ENCODE measurements at places on chromosomes 16 and 17.

- DNase-seq: no peak
Observed at GRCh38 chr17:76584427-76585032, 1.1 kb downstream of the ST6GALNAC2 start.

GRCh38 chr16:31785126-31785525, 88.5 kb upstream of the ZNF267 start:
- no peak for DNase-seq

DNA sequence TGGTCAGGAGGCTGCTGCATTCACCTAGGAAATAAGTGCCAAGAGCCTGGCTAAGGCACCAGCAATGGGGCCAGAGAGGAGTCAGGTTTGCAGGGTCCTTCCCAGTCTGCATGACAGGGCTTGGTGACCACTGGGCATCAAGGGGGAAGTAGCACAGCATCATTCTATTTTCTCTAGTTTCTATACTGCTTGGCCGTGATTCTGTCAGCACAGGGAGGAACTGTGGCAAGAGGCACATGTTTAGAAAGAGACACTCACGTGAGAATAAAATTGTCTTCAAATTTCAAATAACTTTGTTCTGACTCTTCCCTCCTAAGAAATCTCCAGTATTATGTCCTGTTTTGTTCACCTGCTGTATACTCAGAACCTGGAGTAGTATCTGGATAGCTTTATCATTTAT, 37.8 kb downstream of the ERN1 start:
- DNase-seq: peak; percentile 48

DNA sequence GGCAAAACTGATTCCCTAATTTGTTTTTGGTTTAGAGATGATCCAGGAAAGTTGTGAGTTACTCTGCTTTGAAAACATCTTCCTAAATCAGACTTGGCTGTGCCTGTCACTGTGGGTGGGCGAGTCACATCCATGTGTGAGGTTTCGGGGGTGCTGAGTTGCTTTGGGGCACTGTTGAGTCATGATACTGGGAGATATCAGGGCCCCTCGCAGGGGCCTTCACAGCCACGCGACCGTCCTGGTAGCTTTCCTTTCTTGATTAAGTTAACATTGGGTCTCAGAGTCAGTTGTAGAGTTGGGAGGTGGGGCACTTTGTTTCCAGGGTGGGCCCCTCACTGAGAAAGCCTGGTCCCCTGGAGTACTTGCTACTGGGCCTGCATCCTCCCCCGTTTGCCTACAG, 58.3 kb upstream of the LGALS9 start:
- DNase-seq: no peak

GRCh38 chr16:29710227-29711219, 31.5 kb downstream of the QPRT start:
- DNase-seq: peak; percentile 82

DNA sequence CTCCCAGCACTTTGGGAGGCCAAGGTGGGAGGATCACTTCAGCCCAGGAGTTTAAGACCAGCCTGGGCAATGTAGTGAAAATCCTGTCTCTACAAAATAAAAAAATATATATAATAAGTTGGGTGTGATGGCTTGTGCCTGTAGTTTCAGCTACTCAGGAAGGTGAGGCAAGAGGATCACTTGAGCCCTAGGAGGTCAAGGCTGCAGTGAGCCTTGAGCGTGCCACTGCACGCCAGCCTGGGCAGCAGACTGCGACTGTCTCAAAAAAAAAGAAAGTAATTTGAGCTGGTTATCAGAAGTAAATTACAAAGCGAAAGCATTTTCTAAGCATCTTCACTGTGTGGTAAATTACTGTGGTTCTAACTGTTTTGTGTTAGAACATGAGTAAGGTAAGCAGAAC, 66.2 kb downstream of the NQO1 start:
- no peak for DNase-seq

DNA sequence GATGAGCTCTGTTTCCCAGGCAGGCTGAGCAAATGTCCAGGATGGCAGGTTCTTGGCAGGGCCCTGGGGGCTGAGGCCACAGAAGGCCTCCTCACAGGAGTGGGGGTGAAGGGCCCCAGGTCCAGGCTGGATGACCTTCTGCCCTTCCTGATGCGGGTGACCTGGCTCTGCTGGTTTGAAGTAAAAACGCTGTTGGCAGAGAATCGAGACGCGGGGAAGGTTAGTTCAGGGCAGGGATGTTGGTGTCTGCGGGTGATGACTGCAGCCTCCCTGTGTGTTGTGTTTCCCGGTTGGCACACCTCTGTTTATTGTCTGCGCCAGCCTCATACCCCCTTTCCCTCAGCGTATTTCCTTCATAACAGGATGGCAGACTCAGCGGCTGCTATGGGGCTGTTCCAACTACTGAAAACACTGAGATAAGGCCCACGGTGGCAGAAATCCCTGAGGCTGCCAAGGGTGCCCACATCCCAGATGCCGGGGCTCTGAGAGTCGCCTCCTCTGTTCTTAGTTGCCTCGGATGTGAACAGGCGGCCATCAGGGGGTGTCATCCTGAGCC, 104.6 kb downstream of the METRNL start:
- DNase-seq: no peak

- no peak for DNase-seq
Observed at GRCh38 chr17:74005790-74006189, 197.7 kb upstream of the RPL38 start.

DNA sequence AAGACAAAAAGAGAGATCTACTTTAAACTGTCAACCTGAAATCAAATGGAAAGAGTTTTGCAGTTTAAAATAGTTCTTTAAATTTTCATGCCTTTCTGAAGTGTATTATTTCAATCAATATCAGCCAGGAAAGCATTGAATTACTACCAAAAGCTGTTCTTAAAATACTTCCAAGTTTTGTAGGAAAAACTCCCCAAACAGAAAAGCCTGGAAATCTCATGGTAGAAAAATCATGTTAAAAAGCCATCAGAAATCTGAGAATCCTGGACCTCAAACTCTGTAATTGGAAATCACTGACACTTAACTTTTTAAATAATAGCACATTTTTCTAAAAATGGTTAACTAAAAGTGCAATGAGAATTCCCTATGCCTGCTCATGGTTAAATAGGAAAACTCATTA, 63.3 kb upstream of the CNTNAP4 start:
- no peak for DNase-seq

DNA sequence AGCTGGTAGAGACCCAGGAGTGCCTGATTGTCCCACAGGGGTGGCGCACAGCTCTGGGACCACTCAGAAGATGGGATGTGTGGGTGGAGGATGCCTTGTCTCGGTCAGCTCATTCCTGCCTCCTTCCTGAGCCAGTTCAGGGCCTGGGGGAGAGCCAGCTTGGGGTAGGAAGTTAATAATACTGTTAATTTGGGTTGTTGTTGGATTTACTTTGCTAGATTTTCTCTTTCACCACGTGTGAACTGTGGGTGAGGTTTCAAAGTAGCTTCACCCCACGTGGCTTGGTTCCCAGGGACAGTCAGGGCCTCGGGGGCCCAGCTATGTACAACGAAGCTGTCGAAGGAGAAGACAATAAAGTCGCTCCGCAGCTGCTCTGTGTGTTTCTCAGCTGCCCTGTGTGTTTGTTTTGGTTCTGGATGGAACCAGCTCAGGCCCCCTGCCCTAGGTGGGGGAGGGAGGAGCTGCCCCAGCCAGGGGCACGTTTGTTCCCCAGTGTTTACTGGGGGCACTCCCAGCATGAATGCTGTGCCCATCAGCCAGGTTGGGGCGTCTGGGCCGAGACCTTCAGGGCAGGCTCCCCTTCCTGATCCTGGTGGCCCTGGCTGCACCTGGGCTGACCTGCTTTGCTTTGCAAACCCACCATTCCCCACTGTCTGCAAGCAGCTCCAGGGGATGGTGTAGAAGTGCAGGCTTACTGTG, 2.3 kb downstream of the NUDT16L1 start:
- DNase-seq: no peak

GRCh38 chr17:63165400-63165799, 199.4 kb downstream of the TANC2 start:
- DNase-seq: peak; percentile 82

DNA sequence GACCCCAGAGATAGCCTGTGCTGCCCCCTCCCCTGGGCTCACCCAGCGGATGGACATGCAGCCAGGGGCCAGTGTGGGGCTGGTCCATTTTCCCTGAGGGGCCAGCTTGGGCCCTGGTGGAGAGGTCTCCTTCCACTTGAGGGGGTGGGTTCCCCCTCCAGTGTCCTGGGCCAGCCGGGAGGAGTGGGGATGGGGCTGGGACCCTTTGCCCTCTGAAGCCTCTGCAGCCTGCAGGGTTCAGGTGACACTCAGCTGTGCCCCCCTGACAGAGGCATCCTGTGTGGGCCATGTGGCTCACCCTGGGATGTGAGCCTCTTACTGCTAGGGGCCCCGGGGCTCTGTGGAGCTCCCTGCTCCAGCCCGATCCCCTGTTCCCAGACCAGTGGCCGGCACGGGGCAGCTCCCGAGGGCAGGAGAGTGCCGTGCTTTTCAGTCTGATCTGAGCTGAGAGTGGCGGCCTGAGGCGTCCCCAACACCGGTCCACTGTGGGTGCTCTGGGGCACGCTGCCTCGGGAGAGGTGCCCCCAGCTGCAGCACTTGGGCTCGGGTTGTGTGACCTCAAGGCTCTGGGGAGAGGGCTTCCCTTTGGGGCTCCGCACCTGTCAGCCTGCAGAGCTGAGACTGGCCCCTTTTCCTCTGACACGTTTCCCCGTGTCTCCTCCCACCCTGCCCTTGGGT, 439 bp upstream of the GNG13 start:
- DNase-seq: no peak

GRCh38 chr16:61681673-61682072, 354.6 kb downstream of the CDH8 start:
- DNase-seq: no peak

- no peak for DNase-seq
Observed at GRCh38 chr16:4109250-4109736, 6.9 kb downstream of the ADCY9 start.

- no peak for DNase-seq
Observed at GRCh38 chr16:49419006-49419405, 45.4 kb downstream of the C16orf78 start.
